ENCODE measurements at places on chromosomes 16 and 17. TPM values are rescaled to one million over a fixed set of nuclear protein-coding genes. Genes with fewer than 3 reads are reported as not detected.

DNA sequence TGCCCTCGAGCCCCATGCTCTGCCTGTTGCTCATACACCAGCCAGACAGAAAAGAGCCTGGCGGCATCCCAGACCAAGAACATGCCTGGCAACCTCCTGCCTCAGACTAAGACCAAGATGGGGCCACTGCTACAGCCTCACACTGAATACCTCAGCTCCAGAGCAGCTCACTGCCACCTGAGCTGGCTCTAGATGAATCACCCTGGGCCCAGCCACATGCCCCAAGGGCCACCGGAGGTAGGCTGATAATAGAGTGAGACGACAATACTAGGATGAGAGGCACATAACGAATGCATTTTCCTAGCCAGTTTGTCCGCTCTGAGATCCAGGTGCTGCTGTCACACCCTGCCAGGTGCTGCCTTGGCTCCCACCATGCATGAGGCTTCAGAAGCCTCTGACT is 13.0 kb downstream of the PIP4K2B start:
- H3K36me3 ChIP-seq: peaks cover 59% of the 10 kb centered on the region
- ATAC-seq: no peak
- no peak overlapping the region for H3K4me3 ChIP-seq
- H3K27ac ChIP-seq: no peak overlapping the region
- H3K27me3 ChIP-seq: no peaks in the 10 kb centered on the region

The ZNF597 gene
- total RNA-seq: 2.0 TPM

The KRTAP9-2 gene
- total RNA-seq: not detected

DNA sequence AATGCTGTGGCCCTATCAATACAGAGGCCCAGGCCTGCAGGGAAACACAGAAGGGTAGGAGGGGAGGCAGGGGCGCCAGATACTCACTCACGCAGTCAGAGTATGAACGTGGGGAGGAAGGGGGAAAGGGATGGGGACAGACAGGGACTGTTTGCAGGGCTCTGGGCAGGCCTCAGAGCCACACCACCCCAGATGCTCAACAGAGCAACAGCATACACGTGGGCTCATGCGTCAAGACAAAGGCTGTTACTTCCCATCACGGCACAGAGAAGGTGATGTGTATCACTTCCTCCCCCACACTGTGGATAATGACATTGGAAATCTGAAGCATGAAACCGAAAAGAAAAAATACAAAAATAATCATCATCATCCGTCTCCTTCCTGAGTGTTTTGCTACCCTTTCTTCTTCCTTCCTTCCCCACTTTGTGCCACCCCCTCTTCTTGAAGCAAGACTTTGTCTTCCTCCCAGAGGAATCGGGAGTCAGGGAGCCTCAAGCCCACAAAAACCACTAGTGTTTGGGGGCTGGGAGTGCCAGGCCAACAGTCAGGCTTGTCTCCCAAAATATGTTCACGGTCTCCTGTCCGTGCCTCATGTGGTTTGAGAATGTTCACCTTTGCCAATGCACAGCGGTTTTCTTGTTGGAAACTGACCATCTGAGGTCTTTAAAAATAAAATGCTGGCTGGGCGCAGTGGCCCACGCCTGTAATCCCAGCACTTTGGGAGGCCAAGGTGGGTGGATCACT is 20.1 kb downstream of the SLC39A11 start:
- H3K27ac ChIP-seq: no peak overlapping the region
- H3K27me3 ChIP-seq: no peaks in the 10 kb centered on the region
- ATAC-seq: no peak
- H3K4me3 ChIP-seq: no peak overlapping the region

- no peak overlapping the region for H3K27ac ChIP-seq
- no peak for ATAC-seq
- no peak overlapping the region for H3K4me3 ChIP-seq
Measured at GRCh38 chr16:85240982-85241924, 129.0 kb upstream of the CIBAR2 start.

DNA sequence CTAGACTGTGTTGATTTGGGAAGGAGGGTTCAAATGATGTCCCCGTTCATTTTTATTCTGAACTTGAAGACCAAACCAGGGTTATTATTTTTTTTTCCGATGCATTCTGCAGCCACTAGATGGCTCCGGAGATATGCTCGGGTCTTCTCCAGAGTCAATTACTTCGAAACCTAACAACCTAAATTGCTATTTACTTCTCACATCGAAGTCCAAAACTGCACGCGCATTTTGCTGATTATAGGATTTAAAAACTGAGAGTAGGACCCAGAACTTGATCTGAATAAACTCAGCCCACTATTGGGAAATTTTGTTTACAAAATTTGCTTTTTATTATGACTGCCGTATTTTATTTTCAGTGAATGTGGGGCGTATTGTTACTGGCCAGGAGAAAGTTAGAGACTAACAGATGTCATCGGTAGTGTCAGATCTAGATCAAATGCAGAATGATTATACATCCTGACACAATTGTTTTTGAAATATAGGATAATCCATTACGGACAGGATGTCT is 263.8 kb downstream of the HS3ST3A1 start:
- no peaks in the 10 kb centered on the region for H3K4me1 ChIP-seq
- H3K27me3 ChIP-seq: peaks cover 17% of the 10 kb centered on the region
- no peak for ATAC-seq
- no peak overlapping the region for H3K4me3 ChIP-seq
- no peak overlapping the region for H3K27ac ChIP-seq
- H3K36me3 ChIP-seq: no peaks in the 10 kb centered on the region

The TP53TG3B gene
- total RNA-seq: not detected

GRCh38 chr16:84410361-84411138 is 42.2 kb downstream of the ATP2C2 start:
- no peak overlapping the region for H3K4me3 ChIP-seq
- no peak overlapping the region for H3K27ac ChIP-seq
- no peaks in the 10 kb centered on the region for H3K4me1 ChIP-seq

DNA sequence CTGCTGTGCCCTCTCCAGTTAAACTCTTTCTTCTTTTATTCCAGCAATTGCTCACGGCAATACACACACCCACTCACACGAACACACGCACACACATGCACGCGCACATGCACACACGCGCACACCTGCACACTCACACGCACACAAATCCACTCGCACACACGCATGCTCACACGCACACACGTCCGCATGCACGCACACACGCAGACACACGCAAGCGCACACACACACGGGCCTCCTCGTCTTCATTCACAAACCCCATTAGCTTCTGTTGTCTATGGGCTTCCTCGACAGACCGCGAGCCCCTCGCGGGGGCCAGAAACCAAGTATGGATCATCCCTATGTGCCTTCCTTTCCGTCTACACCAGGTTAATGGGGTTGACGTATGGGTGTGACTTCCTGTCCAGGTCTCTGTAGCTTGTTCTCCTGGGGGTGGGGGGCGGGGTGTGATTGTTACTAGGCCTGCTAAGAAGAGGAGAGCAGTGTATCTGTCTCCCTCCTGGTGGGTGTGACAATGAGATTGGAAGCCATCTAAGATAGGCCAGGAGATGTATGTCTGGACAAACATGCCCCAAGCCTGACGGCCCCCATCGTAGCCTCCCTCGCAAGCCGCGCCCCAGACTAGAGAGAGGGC is 670 bp upstream of the CTF1 start:
- peak overlapping the region; percentile 74 for H3K4me3 ChIP-seq
- no peak for ATAC-seq
- no peak overlapping the region for H3K27ac ChIP-seq
- no peaks in the 10 kb centered on the region for H3K27me3 ChIP-seq

DNA sequence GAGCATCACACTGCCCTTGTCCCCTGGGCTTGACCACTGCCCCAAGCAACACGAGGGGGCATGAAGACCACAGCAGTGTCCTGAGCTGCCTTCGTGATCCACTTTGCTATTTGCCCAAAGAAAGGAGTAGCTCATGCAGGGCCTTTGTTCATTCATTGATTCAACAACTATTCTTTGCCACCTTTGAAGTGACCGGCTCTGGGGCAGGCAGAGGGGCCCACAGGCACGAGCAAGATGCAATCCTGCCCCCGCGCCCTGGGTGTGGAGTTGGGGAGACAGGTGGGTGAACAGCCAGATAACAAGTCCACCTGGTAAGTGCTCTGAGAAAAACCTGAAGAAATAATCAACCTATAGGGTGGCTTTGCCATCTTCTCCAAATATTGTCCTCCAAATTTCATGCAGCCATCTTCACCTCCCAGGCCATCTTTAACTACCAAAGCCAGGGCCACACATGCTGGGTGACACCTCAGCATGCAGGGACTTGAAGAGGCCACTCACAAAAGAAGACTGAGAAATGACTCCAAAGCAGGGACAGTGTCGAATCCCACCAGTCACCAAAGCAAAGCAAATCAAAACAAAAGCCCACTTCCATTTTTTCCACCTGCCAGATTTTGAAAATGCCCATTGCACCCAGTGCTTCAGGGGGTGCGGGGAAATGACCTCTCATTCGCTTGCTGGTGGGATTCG is 18.2 kb upstream of the RBFOX3 start:
- H3K4me1 ChIP-seq: no peaks in the 10 kb centered on the region
- no peak for ATAC-seq
- H3K4me3 ChIP-seq: no peak overlapping the region
- peaks cover 25% of the 10 kb centered on the region for H3K27me3 ChIP-seq
- no peak overlapping the region for H3K27ac ChIP-seq

The NACA2 gene
- total RNA-seq: not detected

- H3K4me1 ChIP-seq: no peaks in the 10 kb centered on the region
- ATAC-seq: no peak
- peaks cover 6% of the 10 kb centered on the region for H3K36me3 ChIP-seq
Measured at GRCh38 chr17:63120406-63120805, 154.4 kb downstream of the TANC2 start.

DNA sequence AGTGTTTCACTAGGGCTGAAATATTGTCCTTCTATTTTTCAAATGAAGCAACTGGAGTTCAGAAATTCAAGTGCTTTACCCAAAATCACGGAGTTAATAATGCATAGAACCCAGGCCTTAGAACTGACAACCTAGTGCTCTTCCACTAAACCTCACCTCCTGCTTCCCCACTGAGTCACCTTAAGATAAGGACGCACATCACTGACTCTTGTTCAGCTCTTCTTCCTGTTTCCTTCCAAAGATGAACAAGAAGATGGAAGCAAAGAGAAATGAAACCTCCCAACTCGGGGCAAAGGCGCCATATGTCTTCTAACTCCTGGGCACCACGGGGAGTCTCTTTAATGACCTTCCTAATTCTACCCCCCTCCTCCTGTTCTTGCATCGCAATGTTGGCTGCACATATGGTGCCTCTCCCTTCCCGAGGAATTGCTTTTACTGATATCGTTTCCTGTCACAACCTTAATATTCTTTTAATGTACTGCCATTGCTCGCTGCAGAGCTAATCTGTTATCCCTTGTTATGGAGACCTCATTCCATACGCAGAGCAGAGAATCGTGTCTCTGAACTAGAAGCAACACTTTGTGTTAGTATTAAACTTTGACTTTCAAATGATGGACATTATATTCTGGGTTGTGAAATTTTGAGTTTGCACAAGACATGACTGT is 591.4 kb downstream of the TMEM114 start:
- no peaks in the 10 kb centered on the region for H3K36me3 ChIP-seq
- ATAC-seq: no peak
- H3K4me3 ChIP-seq: no peak overlapping the region
- H3K4me1 ChIP-seq: no peaks in the 10 kb centered on the region

The KRT20 gene
- total RNA-seq: not detected

The SLC9A5 gene
- 15.7 TPM for total RNA-seq

DNA sequence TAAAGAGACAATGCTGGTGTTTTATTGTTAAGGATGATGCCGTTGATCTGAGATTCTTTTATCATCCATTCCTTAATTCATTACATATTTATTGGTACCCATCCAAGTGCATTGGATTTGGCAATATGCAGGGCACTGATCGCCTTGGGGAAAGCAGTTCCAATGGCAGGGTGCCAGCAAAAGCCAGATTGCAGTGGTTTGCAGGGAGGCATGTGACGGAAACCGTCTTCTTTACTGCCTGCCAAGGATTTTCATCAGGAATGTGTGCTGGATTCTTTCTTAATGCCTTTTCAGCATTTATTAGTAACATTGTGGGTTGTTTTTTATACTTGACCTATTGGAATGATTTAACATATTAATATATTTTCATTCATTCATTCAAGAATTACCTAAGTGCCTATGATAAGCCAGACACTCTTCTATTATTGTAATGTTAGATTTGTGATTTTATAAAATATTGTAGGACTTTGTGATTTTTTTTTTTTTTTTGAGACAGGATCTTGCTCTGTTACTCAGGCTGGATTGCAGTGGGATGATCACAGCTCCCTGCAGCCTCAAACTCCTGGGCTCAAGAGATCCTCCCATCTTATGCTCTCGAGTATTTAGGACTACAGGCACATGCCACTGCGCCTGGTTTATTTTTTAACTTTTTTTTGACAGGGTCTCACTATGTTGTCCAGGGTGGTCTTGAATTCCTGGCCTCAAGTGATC is 93.4 kb upstream of the TNRC6A start:
- no peak for ATAC-seq
- H3K27me3 ChIP-seq: peaks cover 13% of the 10 kb centered on the region
- H3K36me3 ChIP-seq: no peaks in the 10 kb centered on the region
- no peaks in the 10 kb centered on the region for H3K4me1 ChIP-seq
- H3K4me3 ChIP-seq: no peak overlapping the region

The TMC5 gene
- total RNA-seq: 0.32 TPM

- no peak overlapping the region for H3K4me3 ChIP-seq
- H3K36me3 ChIP-seq: no peaks in the 10 kb centered on the region
- peaks cover 15% of the 10 kb centered on the region for H3K4me1 ChIP-seq
- no peaks in the 10 kb centered on the region for H3K27me3 ChIP-seq
- ATAC-seq: no peak
- H3K27ac ChIP-seq: peak overlapping the region; percentile 68
Measured at GRCh38 chr17:57550016-57550415, 195.1 kb downstream of the CCDC182 start.

The EVI2B gene
- 18.5 TPM for total RNA-seq

The EPX gene
- total RNA-seq: not detected

The NEURL4 gene
- total RNA-seq: 22.9 TPM

The DLX3 gene
- total RNA-seq: not detected

The TPSAB1 gene
- 0.32 TPM for total RNA-seq

GRCh38 chr17:51907041-51907440 is 251.5 kb downstream of the CA10 start:
- H3K36me3 ChIP-seq: no peaks in the 10 kb centered on the region
- no peak overlapping the region for H3K4me3 ChIP-seq
- no peak overlapping the region for H3K27ac ChIP-seq
- no peaks in the 10 kb centered on the region for H3K4me1 ChIP-seq
- no peak for ATAC-seq

The ABCC11 gene
- 0.24 TPM for total RNA-seq
